ENCODE measurements at places on chromosomes 3 and 15.

- DNase-seq: no peak
Measured at GRCh38 chr15:38176155-38176554, 76.5 kb upstream of the SPRED1 start.

DNA sequence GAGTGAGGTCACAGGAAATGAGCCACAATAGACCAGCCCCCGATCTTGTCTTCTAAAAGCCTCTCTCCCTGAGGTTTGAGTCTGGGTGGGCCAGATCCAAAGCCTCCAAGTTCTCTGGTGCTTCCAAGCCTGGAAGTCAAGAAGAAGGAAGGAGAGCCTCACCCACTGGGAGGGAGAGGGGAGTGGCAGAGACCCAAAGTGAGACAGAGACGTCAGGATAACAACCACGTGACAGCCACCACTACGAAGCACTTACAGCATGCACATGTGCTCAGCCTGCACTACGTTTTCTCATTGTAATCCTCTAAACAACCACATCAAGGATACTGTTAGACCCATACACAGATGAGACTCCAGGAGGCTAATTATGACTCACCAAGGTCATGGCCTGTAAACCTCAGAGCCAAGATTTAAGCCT, 197.3 kb upstream of the LINGO1 start:
- DNase-seq: no peak

DNA sequence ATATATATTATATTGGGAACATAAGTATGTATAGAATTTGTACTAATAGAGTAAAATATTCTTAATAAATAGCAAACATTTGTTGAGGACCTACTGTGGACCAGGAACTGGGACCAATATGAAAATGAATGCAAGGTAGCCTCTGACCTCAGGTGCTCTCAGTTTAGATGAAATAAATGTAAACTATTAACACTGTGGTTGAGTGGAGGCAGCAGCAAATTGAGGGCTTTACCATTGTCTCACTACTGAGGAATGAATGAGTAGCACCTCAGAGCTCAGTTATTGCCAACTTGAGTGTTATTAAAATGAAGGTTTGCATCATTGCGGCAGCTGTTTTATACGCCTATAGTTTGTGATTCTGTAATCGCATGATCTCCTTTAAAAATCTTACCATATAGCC, 90.9 kb upstream of the CGNL1 start:
- DNase-seq: no peak

DNA sequence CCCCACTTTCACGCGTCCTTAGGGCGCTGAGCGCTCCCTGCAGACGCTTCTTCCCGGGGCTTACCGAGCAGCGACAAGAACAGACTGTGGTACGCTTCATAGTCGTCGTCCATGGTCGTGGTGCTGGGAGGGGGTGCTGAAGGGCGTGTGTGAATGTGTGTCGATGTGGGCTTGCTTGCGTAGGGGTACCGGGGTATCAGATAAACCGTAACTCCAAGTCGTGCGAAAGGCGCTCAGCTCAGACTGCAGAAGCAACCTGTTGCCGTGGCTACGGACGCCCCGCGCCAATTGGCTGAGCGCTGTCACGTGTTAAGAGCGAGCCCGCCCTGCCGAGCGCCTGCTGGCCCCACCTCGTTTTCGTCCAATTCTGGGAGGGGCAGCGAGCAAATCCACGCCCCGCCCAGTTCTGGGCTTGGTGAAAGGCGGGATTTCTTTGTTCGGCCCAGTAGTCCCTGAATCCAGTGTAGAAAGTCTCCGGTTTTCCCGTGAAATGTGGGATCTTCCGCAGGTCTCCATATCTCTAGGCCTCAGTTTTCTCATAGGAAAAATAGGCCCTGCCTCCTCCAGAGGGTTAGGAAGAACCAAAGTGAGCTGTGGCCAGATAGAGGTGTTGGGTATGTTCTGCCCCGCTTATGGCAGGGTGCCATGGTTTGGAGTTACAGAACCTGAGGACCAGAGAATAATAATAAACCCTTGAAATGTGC, at the start of gene EFCAB12:
Gene EFCAB12 (minus strand): TSS at position 261 of the 704 bp plus-strand sequence. CDS start 148 bp downstream, at position 113.
- DNase-seq: peak; percentile 95

DNA sequence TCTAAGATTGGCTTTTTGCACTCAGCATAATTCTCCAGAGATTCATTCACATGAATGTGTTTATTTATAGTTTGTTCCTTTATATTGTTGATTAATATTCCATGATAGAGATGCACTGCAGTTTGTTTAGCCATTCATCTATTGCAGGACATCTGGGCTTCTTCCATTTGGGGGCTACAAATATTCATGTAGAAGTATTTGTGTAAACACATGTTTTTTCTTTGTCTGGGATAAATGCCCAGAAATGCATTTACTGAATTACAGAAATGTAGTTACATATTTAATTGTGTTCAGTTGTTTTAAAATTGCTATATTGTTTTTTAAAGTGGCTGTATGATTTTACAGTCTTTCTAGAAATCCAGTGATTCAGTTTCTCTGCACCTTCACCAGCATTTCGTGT, 635.0 kb downstream of the ZIC1 start:
- no peak for DNase-seq

DNA sequence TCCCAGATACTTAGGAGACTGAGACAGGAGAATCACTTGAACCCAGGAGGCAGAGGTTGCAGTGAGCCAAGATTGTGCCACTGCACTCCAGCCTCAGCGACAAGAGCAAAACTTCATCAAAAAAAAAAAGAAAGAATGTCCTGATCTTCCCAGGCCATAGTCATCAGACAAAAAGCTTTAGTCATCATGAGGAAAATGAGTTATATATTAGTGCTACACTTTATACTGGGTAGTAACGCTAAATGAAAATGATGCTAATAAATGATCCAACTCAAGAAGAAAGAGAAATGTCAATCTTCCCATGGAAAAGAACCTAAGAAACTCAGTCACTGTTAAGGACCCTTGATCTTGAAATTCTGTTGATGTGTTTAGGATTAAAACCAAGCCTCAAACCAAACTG, 26.3 kb upstream of the TRIM59 start:
- no peak for DNase-seq

DNA sequence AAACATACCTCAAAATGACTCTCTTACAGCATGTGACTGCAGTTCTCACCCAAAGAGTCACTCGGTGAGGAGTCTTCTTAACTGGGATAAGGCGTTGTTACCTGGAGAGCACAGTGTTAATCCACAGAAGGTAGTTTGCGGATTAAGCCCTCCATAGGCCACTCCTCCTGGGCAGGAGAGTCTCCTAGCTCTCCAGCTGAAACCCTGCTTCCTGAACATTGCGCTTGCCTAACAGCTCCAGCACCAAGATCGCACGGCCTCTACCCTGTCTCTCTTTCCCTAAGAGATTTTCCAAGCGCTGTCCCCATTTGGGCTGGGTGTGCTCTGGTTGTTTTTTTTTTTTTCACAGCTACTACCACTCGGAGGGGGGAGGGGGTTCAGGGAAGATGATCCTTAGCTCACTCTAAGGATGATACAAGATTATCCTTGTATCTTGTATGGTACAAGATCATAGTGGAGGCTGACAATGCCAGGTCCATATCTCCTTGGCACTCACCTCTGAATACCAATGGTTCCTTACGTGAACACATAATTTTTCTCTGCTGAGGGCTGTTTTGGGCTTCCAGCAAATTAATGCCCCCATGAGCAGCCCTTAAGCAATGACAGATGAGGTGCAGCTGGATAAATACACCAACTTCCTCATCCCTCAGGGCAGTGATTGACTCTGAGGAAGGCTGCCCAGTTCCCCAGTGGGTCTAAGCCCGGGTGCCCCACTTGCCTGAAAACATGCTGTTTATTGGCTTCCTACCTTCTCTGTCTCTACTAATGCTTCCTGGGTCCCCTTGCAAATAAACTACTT, 185.2 kb upstream of the TSC22D2 start:
- DNase-seq: no peak

DNA sequence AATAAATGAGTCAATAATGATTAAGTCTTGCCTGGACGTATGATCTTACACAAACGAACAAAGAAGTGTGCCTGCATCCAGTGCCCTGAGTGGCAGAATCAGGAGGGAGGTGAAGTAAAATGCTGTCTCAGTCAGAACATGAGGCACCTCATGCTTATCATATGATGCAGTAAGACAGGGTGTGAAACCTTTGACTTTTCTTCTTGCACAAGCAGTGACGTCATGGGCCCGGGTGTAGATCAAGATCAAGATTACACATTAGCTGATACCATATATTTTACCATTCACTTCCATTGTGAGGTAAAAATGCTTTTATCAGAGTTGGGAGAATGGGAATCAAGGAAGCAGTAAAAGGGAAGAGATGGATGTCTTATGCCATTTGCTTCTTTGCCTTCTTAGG, 291.6 kb upstream of the PLSCR5 start:
- DNase-seq: no peak

DNA sequence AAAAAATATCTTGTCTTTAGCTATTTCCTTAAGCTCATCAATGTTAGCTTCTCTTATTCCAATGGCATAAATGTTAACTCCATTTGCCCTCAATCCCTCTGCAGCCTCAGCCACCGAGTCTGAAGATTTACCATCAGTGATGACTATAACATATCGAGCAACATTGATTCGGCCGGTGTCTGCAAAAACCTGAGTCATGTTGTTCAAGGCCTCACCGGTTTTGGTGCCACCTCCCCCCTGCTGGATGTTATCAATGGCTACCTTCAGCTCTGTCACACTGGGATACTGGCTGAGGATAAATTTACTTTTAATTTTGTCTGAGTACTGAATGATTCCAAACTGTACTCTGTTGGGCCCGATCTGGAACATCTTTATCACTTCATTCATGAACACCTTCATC, 41.0 kb upstream of the CAPN7 start:
- no peak for DNase-seq

DNA sequence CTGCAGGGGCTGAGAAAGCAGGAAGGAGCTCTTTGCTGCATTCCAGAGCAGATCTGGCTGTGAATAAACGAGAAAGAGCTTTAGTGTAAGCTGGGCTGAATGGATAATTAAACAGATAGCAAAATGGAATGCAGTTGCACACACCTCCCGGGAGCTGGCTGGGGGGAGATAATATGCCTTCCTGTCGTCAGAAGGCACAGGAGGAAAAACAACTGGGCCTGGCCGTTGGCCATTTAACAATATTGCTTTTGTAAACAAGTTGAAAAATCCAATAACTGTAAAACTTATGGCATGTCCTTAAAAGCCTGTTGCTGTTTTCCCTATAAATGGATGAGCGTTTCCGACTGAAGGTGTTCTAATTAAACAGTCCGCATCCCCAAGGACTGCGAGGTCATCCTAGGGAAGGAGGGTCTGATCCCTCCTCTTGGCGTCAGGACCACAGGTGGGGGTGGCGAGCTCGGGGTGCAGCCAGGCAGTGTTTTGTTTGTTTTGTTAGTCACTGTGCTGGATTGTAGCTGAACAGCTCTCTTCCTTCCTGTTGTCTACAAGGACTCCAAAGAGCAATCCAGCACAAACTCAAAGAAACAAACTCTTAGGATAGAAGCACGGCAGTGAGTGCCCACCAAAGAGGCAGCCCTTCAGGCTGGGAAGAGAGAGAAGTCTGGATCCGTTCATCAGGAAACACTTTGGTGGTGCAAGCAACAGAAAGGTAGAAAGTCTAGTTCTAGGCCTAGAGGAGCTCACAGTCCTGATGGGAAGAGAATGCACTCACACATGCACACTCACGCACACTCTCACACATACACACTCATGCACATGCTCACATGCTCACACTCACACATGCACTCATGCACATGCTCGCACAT, 133.4 kb upstream of the SMAD3 start:
- no peak for DNase-seq

- DNase-seq: no peak
Measured at GRCh38 chr15:85454403-85454802, 74.0 kb downstream of the AKAP13 start.

- no peak for DNase-seq
Measured at GRCh38 chr3:101824702-101825101, 24.6 kb upstream of the NFKBIZ start.

DNA sequence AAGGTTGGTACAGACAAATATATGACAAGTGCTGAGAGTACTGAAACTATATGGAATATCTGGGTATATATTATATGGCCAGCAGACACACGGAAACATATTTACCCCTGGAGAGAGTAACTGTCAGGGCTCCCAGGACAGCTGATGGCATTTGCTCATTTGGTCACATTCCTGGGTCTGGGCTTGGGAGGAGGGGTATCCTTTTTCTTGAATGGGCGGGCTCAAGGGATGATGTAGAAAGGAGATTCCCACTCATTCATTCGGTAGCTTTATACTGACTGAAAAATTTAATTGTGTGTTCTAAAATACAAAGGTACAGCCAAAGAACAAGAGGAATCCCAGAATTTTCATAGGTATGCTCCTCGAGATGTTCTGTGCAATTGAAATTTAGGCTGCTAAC, 131.0 kb downstream of the KCNAB1 start:
- DNase-seq: no peak

DNA sequence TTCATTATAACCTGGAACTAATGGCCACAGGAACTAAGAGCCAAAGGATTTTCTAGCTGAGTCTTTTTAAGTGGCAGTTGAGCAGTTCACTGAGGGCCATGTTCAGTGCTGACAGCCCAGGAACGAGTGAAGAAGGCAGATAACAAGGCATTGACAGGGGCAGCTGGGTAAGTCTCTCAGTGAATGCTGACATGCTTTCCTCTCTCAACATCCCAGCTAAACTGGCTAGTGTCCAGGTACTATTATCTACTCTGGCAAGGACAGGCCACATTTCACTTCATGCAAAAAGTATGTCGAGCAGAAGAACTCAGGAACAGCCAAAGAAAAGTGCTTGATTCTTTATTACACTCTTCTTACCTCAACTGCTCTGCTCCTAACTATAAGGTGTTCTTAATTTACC, 515.9 kb downstream of the NLGN1 start:
- DNase-seq: peak; percentile 93

DNA sequence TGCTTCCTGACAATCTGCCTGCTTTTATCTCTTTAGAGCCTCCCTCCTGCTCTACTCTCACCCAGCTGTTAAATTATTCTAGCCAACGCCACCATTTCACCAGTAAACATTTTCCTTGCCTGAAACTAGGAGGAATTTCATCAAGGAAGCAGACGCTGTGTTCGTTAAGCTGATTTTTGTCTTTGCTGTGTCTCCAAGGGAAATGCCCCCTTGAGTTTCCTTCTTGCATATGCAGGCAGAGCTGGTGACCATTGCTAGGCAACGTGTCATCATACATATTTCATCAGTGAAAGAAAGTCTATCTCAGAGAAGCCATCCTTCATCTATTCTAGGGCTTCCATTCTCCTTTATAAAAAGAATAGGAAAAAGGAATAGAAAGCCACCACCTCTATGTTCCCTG, 87.0 kb upstream of the ST8SIA2 start:
- DNase-seq: peak; percentile 4

- DNase-seq: peak; percentile 57
Measured at GRCh38 chr3:111541911-111542483, at the start of gene CD96. Gene CD96, plus strand, starts transcription at chr3:111542197. Its CDS starts 52 bp downstream, at chr3:111542249.

GRCh38 chr3:138051947-138052802, 42.2 kb downstream of the CLDN18 start:
- DNase-seq: peak; percentile 52

Measured in hematopoietic multipotent progenitor cell treated with erythropoietin and hydrocortisone succinate and interleukin-3 and kit ligand, for 8 days (in vitro differentiated cells).